ENCODE measurements at places on chromosomes 2 and 18.

DNA sequence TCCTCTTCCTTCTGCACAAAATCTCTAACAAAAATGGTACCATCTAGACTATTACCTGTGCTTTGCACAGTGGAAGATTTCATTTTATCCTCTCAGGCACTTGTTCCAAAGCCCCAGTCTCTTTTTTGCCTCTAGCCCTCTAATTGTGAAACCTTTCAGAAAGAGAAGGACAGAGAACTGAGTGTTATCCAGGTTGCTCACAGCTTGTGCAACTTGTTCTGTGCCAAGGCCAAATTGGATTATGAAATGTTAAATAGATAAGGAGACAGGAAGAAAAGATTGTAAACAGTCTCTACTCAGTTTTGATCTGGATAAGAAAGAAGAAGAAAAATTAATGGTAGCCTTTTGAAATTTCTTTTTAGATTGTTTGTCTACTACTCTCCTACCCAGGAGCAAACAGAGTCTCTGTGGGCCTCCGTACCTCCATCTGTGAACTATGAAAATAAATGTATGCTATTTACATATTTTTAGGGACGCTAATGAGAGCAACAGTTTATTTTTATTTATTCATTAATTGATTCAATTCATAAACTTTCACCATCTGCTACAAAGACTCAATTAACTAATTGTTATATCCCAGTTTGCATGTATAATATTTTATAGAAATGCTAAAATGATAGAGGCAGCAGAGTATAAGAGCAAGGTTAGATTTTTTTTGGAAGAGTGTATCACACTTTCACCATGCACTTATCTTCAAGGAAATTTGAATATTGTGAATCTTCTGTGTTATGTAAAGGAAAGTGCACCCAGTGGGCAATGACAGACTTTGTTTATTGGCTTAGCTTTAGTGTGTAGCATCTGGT lies 339.0 kb upstream of the ETAA1 start:
- no peak for DNase-seq

GRCh38 chr18:30712383-30712782 lies 330.2 kb downstream of the DSC3 start:
- no peak for DNase-seq

DNA sequence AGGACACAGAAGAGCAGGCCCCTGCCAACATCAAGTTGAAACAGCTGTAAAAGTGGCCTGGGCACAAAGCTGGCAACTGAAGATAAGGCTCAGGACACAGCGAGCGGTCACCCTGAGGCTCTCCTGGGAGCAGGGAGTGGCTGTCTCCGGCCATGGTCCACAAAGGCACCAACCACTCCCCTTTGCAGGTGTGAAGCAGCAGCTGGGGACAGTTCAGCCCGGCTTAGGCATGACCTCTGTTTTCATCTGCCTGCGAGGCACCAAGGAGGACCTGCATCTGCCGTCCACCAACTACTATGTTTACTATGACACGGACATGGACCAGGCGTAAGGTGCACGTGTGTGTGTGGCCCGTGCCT lies 12.9 kb downstream of the TGOLN2 start:
- no peak for DNase-seq

DNA sequence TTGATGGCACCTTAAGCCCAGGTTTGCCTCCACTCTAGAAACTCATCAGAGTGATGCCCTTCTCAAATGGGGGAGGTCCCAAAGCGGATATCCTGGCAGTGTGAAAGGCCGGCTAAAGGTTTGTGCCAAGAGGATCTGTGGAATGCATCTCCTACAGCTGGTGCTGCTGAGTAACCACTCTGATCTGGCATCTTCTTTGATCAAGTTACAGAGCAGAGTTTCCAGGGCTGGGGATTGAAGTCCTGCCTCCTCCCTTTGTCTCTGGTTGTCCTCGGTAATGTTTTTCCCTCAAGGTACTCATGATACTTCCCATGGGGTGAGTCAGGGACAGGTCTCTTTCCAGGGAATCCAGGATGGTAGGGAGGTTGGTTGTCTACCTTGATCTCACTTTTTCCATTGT lies 24.6 kb downstream of the PRKRA start:
- DNase-seq: no peak

GRCh38 chr2:233714121-233714520 lies 1.4 kb downstream of the UGT1A5 start:
- DNase-seq: no peak

All from hippocampal formation (tissue), 2 donors.